ENCODE measurements at places on chromosomes 1 and 21.
A peak's percentile ranks its signal among the peaks of the same experiment; 100 is the strongest.

DNA sequence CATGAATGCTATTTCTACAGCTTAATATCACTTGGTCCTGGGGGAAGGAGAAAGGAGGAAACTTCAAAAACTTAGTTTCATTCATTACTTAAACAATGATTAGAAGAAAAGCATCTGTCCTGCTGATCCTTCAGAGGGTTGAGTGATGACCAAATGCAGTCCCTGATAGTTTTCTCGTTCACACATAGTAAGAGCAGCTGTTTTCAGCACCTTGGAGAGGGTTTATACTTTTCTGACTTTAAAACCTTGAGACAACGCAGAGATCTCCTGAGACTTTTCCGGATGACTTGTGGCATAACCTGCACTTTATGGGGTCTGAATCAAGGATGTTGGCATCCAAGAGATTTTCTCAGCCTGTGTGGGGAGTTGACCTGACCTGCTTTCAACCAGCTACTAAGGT, 94.0 kb upstream of the KCND3 start:
- DNase-seq = no peak

- DNase-seq = no peak
Observed at GRCh38 chr1:197695961-197696360, 79.3 kb downstream of the DENND1B start.

DNA sequence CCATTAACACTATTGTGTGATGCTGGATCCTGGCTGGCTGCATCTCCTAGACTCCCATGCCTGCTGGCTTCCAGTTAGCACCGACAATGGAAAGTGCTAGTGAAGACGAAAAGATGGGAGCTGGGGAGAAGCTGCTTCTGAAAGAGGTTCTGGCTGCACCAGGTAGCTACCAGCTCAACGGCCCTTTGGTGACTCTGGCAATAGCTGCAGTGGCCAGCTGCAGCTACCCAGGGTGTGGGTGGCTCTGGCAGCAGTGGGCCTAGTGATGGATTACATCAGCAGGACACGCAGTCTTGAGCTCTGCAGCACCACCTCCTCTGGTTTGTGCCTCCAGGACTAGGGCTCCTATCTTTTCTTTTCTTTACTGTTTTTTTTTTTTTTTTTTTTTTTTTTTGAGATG, 662.6 kb downstream of the MATN1 start:
- DNase-seq = no peak

GRCh38 chr21:43600642-43601402, 58.5 kb downstream of the HSF2BP start:
- DNase-seq = no peak

GRCh38 chr1:47711848-47712492, 274.1 kb downstream of the FOXD2 start:
- no peak for DNase-seq

DNA sequence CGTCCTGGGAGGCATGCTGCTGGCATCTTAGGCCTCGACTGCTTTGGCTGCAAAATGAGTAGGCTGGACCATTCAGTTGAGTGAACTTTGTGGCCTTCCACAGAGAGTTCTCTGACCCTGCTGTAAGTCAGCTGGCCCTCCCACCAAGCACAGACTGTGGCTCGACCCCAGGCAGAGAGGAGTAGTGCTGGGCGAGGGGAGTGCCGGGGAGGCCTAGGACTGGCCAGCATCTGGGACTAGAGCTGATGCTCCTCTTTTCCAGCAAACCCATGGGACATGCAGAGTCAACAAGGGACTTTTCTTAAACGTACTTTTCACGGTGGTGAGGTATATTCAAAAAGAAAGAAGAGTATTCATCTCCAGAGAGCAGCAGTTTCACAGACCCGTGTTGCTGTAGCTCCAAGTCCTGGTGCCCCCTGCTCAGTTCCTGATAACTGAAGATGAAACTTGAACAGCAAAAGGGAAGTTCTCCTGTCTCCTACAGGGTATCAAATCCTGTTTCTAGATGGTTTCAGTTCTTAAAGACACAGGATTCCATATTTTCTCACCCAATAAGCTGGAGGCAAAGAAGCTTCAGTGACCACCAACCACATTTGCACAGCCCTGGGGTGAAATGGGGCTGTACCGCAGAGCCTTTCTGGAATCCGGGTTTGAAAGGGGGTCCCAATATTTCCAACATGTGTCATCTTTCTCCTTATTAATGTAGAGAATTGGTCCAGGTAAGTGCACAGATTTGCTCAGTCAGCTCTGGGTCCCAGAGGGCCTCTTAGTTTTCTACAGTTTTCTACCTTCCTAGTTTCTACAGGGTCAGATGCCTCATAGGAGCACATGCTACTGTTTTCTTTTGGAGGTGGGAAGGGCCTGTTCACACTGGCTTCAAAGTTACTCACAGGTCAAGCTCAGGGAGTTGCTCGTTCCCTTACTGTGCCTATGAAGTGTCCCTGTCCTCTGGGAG, 20.9 kb downstream of the BATF3 start:
- DNase-seq = no peak

DNA sequence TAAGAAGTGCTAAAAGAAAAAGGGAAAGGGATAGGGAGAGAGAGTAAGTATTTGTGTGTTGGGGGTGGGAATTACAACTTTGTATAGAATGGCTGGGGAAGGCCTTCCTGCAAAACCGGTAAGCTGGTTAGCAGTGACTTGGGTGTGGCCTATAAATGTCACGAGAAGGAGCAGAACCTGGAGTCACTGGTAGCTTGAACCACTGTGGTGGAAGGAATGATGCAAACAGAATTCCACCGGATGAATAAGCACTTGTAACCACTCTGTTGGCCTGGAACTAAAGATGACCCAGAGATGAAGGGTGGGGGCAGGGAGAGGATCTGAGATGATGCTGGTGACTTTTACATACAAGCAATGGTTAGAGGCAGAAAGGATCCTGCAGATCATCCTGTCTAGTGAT, 8.9 kb downstream of the XKR8 start:
- no peak for DNase-seq

DNA sequence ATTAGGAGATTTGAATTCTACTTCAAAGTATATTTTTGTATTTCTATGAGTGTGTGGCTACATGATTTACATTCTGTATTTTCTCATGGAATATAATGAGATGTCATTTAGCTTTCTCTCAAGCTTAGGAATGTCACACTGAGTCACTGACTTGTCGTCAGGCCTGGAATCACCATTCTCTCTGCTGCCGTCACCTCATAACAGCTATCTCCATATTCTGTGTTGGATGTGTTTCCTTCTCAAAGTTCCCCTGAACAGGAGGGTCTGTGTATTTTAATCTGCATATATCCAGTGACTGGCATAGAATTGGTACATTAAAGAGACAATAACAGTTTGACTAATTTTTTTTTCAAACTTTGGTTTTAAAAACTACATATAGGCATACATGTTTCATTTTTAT, 35.9 kb downstream of the LYPLAL1 start:
- no peak for DNase-seq

DNA sequence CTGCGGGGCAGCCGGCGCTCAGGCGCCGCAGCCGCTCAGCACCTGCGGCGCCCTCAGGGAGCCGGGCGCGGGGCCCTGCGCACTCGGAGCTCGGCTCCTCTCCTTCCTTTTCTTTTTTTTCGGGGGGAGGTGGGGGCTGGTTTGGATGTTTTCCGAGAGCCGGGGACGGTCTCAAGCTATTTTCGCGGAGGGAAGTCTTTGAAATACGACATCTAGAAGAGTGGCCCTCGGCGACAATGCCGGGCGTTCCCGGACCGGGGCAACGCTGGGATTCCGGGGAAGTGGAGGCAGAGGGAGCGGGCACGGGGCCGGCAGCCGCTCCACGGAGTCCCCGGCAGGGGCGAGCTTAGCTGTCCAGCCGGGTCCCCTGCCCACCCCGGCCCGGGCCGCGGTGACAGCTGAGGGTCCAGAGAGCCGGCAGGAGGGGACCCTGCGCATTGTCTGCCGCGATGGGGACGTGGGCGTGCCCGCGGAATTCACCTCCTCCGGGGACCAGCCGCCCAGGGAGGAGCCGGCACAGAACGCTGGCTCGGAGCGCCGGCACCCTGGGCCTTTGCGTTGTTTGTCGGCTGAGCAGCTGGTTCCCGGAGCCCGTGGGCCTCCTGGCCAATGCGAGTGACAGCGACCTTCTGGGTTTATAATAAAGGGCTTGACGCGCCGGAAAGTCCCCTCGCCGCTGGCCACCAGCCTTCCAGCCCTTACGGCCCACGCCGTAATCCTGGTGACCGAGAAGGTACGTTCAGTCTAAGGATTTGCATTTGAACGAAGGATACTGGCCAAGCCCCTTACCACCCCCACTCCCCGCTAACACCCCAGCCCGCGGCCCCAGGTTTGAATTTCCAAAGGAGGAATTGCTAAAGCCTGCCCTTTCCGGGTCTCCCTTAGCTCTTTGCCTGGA, 582 bp downstream of the SLC37A1 start:
- DNase-seq = peak; percentile 47

DNA sequence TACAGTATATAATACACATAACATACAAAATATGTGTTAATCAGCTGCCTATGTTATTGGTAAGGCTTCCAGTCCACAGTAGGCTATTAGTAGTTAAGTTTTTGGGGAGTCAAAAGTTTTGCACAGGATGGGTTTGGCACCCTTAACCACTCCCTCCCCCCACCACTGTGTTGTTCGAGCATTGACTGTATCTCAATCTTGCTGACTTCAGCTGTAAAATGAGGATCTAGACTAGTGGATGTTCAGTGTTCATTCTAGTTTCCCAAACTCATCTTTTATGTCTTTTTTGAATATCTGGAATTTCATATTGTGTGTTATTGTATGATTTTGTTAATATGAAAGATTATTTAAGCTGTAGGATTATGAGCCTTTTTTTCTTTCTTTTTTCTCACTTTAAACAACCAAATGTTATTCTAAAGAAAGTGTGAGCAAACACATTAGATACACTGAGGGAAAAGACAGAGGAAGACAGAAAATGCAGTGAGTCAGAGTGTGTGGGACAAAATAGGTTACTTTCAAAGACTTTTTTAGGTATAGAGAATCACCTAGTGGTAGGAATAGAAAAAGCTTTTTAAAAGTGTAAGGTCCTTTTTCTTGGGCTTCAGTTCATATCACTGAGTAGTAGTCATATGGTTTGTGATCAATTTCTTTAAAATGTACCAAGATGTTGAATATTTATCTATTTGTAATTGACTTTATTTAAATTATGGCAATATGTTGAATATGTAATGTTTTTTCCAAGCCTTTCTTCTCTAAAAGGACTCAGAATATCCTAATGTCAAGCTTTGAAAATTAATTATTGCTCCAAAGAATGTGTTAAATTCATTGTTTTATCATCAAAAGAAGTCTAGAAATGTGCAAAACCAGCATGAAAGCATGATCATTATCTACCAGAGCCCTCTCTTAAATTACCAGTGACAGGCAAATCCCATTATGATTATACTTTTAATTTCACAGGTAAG, 17.9 kb upstream of the CENPF start:
- DNase-seq = no peak

DNA sequence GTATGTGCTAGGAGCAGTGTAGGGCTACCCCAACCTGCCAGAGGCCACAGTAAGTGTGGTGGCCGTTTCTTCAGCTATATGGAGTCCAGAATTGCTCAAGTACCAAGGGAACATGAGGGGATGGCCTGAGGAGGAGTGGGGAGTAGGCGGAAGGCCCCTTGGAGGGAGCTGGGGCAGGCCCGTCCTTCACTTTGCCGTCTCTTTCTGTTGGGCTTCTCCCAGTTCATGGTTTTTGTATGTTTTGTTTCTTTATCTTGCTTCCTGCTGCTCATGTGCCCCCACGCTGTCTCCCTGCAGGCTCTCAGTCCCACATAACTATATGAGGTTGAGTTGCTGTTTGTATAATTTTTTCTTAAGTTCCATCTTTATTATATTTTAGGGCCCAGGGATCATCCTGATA, 5.9 kb upstream of the DPH2 start:
- no peak for DNase-seq

- DNase-seq = no peak
Observed at GRCh38 chr1:184214128-184214527, 162.6 kb downstream of the TSEN15 start.

- DNase-seq = no peak
Observed at GRCh38 chr1:238138059-238138626, 247.4 kb upstream of the ZP4 start.

DNA sequence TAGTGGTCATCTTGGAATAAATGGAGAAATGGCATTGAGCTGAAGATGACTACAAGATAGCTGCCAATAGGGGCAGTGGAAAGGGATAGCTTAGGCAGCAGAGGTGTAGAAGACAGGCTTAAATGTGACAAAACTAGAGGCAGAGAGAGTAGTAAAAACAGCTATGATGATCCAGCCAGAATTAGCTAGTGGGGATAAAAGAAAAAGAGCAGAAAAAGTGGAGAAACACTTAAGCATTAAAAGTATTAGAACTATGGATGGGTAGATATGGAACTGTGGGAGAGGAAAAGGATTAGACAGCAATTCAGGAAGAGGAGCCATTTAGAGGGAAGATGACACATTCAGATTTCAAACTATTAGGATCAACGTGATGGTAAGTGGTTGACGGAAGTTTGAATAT, 202.5 kb upstream of the SAMSN1 start:
- no peak for DNase-seq

- peak; percentile 99 for DNase-seq
Observed at GRCh38 chr1:46718727-46719622, at the start of gene EFCAB14. Gene EFCAB14, minus strand, starts transcription at chr1:46719114. Its CDS starts 1,027 bp downstream, at chr1:46718087.

- no peak for DNase-seq
Observed at GRCh38 chr1:65992165-65992821, 199.6 kb downstream of the PDE4B start.

DNA sequence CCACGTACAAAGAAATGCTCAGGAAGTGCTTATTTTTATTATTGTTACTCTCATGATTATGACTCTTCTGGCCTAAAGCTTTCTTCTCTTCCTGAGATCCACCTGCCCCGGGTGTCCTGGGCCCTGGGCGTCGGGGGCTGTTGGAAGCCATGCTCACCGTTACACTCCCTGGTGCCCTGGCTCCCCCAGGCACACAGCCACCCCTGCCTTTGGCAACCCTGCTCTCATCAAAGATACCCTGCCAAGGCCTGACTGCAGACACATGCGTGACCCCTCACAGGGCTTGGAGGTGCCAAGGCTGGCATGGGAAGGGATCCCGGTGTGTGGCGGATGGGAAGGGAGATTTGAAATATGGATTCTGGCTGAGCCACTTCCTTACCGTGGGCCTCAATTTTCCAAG, 3.3 kb upstream of the KISS1 start:
- no peak for DNase-seq

DNA sequence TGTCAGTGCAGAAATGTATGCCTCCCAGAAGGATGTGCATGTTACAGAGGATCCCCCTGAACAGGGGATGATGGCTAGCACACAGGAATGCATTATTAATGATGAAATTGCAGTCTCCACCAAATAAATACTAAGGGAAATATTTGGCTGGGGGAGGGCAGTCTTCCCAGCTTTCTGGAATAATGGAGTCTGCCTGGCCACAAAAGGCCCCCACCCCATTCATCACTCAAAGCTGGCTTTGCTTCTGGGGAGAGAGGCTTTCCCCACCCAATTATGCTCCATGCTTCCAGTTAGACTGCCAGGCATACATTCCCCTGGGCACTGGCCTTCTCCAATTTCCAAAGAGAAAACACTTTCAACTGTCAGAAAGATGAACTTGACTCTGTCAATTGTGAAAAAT, 302.7 kb downstream of the SIPA1L2 start:
- DNase-seq = no peak

- DNase-seq = no peak
Observed at GRCh38 chr1:7786795-7787194, 2.7 kb downstream of the PER3 start.

- DNase-seq = no peak
Observed at GRCh38 chr1:60279798-60280197, 206.2 kb upstream of the C1orf87 start.

GRCh38 chr21:33383056-33383888, 19.9 kb upstream of the IFNGR2 start:
- peak; percentile 55 for DNase-seq

- DNase-seq = no peak
Observed at GRCh38 chr1:9069326-9070100, at the start of gene SLC2A5. Gene SLC2A5, minus strand, starts transcription at chr1:9069635. Its CDS starts 99 bp downstream, at chr1:9069536.
